ENCODE measurements at places on chromosomes 12 and 14.

- DNase-seq: no peak
These were observed 7.3 kb upstream of the C2CD5 start for GRCh38 chr12:22551624-22552023.

DNA sequence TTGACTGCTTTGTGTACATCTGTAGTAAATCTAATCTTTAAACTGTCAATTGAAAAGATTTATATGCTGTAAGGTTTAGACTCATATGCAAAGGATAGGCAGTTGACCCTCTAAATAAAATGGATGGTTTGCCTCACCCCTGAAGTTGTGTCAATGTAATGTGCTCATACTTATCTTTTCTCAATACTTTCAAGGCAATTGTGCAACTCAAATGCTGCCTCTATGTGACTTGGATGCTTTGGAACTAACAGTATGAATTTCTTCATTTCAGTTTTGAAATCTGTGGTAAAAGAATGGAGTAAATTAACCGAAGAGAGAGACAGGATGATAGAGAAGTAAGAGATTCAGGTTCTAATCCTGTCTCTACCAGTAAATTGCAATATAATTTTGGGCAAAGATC lies 9.7 kb downstream of the PDE6H start:
- DNase-seq: no peak

DNA sequence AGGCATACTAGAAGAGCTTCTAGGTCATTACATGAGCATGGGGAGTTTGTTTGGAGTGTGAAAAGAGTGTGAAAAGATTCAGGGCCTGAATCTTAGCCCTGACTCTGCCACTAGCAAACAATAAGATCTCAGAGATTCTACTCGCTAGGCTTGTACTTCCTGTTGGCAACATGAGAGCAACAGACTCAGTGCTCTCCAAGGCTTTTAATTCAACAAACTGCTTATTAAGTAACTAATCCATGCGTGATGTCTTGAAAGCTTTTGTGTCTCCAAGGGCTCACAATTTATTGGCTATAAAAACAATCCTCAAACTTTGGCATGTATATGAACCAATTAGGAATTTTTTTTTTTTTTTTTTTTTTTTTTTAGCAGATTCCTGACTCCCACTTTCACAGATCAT lies 105.1 kb downstream of the STXBP6 start:
- no peak for DNase-seq

- DNase-seq: peak; percentile 57
These were observed 11.2 kb downstream of the ESRRB start for GRCh38 chr14:76386944-76387782.

DNA sequence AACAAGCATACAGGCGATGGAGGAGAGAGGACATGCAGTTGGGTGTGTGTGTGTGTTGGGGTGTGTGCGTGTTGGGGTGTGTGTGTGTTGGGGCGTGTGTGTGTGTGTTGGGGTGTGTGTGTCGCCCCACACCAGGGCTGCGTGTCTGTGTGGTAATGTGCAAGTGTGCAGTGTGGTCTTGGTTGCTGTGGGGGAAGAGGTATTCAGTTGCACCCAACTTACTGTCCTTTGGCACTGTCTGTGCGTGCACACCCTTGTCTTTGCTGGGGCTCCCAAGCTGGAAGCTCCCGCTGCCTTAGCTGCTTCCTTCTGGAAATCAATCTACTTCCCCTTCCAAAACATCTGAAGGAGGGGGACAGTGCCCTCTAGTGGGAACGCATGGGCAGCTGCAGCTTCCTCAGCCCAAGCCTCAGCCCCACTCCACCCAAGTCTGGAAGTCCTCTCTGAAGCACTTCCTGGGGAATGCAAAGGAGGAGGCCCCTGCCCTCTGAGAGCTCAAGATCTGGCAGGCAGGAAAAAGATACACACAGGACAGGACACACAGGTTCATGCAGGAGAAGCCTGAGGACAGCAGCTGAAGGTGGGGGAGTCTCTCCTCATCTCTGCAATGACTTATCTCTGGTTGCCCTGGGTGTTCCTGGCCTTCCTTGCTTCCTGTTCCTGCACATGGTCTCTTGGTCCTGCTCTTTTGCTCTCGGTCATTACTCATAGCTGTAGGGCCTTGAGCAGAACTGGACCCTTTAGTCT lies 13.1 kb downstream of the ASIC1 start:
- peak; percentile 75 for DNase-seq

DNA sequence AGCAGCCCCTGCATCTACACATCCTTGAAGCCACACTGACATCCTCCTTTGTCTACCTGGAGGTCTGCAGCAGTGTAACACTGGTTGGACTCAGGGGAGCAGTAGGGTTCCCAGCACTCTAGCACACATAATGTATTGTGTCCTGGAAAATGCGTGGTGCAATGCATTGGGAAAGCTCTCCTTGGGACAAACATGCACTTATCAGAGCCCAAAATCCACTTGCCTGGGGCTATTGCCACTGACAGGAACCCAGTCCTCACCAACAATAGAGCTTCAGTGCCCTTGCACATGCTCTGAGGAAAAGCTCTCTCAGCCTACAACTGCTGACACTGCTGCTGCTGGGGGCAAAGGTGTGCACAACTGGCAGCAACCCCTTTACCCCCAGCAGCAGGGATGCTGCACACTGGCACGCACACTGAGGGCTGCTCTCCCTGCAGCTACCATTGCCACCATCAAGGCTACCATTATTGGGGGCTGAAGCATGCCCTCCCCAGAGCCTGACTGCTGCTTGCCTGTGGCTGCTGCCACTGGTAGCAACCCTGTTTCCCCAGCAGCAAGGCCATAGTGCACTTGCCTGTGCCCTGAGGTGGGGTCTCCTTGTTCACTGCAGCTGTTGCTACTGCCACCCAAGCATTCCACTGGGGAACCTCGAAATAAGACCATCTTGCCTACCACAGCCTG lies 221.9 kb downstream of the SLC38A4 start:
- no peak for DNase-seq

GRCh38 chr12:83826112-83826511 lies 1086.5 kb downstream of the SLC6A15 start:
- DNase-seq: no peak

- no peak for DNase-seq
These were observed 599 bp upstream of the TRHDE start for GRCh38 chr12:72271451-72272090.

DNA sequence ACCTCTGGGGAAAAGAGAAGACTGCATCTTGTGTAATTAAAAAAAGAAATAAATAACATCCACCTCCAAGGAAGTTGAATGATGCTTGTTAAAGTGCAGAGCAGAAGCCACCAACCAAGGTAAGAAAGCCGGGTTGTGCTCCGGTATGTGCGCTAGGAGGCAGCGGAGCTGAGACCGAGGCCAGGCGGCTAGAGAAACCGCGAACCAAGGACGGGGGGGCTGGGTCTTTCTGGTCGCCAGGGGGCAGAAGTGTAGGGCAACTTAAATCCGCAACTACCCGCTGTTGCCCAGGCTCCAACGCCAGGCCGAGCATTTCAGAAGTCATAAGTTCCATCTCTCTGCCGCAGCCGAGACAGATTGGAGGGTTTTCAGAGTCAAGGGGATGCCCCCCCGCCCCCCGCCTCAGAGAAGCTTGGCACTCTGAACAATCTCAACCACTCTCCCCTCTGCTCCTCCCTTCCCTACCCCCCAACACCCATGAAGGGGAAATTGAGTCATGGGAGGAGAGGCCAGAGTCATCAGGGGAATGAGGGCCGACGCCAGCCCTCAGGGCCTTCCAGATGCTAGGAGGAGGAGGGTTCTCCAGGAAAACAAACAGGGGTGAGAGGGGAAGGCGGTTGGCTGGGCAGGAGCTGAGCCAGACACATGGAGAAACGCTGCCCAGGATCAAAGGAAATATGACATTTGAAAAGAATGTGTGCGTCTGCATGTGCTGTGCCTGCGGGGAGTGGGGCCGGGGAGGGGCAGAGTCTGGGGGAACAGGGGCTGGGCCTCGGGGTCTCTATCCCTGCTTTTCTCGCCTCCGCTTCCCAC lies 2.2 kb upstream of the NFATC4 start:
- DNase-seq: peak; percentile 78

- no peak for DNase-seq
These were observed 3.2 kb downstream of the PPP1R1A start for GRCh38 chr12:54585243-54585642.

DNA sequence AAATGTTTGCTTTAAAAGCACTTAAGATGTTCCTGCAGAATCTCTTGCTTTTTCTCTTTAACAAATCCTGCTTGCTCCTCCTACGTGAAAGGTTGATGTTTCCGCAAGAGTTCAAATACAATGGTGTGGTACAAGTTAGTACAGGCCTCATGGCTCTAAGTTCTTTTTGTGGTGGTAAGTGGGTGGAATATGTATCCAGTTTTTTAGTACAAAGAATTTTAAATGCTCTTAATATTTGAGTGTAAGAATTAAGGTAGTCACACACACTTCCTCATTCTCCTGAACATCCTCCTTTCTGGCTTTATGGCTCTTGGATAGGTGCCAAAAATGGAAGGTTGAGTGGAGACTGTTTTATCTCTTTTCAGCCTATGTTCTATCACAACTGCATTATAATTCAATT lies 1.8 kb downstream of the OTOGL start:
- peak; percentile 43 for DNase-seq

GRCh38 chr14:101813171-101813759 lies 51.8 kb downstream of the PPP2R5C start:
- DNase-seq: no peak

DNA sequence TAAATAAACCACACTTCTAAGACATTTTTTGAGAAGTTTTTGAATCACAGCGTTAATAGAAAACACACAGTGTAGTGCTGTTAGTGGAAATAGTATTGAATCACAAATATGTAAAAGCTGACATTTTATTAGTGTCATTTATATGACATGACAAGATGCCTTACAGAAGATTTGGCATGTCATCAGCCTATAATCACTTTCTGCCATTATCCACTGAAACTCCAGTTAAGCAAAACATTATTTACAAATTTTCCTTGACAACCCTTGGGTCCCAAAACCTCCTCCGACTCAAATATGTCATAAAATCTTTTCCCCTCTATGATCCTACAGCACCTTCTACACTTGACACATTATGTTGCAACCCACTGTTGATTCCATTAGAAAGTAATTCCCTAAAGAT lies 376.9 kb upstream of the LRFN5 start:
- no peak for DNase-seq

GRCh38 chr14:68820536-68820935 lies 27.7 kb upstream of the ZFP36L1 start:
- DNase-seq: no peak

DNA sequence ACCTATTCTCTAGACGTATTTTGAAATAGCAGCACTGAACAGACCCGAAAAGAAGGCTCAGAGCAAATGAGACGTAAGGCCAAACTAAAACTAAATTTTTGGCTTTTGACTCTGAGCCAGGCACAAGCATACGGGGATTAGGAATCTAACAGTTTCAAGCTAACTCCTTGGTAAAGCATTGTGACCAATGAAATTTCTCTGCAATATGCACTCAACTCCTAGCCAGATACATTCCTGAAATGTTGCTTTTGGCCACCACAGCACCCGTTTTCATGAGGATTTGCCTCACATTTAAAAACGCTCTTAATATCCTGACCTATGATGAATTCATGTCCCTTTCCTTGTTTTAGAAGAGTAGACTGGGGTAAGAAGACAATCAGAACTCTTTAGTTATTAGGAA lies 53.1 kb upstream of the NPFF start:
- DNase-seq: peak; percentile 7

GRCh38 chr12:121132601-121133481 lies at the start of gene P2RX7:
TSS of gene P2RX7 (plus strand) at chr12:121132876. CDS start at chr12:121132971, 95 bp downstream.
- peak; percentile 88 for DNase-seq

DNA sequence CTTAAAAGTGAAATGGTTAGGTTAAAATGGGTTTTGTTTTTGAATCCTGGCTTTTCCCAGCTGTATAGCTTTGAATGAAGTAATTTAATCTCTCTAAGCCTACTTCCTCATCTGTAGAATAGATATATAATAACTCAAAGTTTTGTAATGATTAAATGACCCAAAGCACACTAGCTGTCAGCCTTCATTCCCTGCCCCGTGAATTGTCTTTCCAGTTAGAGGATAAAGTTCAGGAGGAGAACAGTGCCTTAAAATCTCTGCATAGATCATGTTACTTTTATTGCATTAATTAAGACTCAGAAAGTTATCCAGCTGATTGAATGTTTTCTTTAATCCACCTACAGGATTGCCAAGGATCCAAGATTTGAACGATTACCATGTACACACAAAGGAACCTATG lies 19.4 kb downstream of the FCF1 start:
- DNase-seq: no peak

- no peak for DNase-seq
These were observed 56.3 kb upstream of the SLC8A3 start for GRCh38 chr14:70245026-70245425.

DNA sequence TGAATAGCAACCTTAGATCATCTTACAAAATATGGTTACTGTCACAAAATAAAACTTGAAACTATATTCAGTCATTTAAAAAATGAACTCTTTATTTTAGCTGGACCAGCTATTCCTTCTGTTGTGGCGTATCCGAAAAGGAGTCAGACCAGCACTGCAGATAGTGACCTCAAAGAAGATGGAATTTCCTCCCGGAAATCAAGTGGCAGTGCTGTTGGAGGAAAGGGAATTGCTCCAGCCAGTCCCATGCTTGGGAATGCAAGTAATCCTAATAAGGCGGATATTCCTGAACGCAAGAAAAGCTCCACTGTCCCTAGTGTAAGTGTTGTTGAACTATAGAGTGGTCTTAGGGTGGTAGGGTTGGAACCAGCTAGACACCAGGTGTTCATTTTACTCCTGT lies 47.7 kb downstream of the CKB start:
- no peak for DNase-seq

DNA sequence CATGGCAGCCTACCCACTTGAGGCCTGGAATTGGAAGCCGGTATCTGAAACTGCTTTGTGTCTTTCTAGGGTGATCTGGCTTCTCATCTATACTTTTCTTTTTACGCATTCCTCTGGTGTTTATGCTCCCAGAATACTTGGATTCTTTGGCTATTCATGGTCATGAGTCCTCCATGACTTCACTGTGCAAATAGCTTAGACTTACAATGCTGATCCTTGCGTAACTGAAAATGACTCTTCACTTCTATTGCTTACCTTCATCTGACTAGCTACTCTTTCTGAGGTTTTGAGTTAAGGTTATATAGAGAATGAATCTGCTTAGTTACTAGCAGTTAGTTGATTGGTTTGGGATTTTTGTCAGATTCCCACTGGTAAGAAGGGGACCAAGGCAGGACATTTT lies 121.7 kb upstream of the NOVA1 start:
- no peak for DNase-seq

DNA sequence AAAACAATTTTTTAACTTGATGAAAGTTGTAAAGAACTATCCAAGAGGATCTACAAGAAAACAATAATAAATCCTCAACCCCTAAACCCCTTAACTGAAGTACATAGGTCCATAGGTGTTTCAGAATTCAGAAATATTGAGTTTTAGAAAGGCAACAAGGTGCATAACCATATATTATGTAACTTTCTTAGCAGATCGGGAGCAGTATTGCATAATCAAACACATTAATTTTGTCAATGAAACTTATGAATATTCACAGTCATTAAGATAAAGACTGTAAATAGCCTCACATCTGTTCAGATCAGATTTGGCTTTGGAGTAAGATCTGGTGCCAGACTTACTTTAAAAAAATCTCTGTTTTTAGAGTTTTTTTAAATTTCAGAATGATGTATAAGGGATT lies 647.1 kb upstream of the FLRT2 start:
- DNase-seq: no peak
